ENCODE measurements at places on chromosomes 16 and 17.

- DNase-seq, result peak; percentile 19
Measured at GRCh38 chr17:43772877-43773648, 5.7 kb downstream of the DUSP3 start.

DNA sequence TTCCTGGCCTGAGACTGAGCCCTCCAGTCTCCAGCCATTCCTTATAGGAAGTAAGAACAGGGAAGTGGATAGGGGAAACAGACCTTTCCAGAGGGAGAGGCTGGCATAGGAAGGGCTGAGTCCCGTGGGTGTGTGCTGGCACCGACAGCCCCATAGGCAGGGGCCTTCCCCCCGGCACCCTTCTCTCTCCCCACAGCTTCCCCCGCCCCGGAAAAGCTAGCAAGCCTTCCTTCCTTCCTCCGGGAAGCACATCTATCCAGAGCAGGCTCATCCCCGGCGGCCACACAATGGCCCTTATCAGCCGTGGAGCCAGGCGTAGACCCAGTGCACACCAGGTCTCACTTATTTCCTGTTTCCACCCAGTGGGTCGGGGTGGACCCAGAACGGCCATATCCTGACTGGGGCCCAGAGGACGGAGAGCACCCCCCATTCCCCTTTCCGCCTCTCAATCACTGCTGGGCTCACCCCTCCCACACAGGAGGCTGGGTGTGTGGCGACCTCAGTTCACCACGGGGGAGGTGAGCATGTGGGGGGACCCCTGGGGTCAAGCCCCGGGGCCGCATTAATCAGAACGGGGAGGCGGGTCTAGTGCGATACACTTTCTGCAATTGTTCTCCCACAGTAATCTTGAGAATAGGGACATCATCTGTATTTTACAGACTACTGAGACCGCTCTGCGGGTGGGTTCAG lies 950 bp upstream of the MYO1C start:
- DNase-seq, result no peak

DNA sequence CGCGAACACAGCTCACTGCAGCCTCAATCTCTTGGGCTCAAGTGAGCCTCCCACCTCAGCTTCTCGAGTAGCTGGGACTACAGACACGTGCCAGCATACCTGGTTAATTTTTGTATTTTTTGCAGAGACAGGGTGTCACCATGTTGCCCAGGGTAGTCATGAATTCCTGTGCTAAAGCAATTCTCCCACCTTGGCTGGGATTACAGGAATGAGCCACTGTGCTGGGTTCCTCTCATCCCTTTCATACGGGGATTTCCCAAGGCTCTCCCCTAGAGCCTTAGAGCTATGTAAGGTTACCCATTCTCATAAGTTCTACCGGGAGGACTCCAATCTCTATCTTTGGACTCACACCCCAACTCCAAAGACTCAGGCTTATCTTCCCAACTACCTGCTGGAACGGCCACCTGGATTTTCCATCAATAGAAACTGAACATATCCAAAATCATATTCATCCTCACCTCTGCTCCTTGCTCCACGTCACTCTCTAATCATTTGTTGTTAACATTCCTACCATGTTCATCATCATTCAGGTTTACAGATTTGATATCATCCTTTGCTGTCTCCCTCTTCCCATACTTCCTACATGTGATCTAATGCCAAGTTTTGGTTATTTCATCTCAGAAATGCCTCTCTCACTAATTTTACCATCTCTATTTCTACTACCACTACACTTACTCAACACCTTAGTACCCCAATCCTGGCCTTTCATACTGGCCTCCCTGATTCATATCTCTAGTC lies 92.5 kb downstream of the NCOR1 start:
- peak; percentile 66 for DNase-seq

DNA sequence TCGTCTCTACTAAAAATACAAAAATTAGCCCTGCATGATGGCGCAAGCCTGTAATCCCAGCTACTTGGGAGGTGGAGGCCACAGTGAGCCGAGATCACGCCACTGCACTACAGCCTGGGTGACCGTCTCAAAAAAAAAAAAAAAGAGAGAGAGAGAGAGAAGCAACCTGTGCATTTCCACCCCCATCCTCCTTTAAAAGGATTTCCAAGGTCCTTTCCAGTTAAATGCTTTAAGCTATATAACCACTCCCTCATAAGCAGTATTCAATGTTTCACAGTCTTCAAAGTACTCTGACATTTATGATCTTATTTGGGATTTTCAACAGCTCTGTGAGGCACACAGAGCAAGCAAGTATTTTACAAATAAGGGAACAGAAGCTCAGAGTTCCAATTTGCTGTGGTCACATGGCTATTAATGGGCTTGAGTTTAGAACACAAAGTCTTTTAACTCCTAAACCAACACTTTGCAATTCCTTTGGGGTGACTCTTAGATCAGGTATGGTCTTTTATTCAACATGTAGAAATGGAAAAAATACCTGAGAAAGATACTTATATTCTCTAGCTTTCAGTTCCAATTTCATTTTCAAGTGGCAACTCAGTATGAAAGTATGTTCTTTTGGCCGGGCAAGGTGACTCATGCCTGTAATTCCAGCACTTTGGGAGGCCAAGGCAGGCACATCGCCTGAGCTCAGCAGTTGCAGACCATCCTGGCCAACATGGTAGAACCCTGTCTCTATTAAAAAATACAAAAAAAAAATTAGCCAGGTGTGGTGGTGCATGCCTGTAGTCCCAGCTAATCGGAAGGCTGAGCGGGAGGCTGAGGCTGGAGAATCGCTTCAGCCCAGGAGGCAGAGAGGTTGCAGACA lies 31.3 kb downstream of the SPOP start:
- DNase-seq, result peak; percentile 84

- no peak for DNase-seq
Measured at GRCh38 chr17:62085511-62086408, 20.7 kb upstream of the MED13 start.

GRCh38 chr17:31008374-31009041 lies 37.7 kb downstream of the RNF135 start:
- DNase-seq, result peak; percentile 47

- no peak for DNase-seq
Measured at GRCh38 chr17:72430611-72431432, 310.0 kb downstream of the SOX9 start.

DNA sequence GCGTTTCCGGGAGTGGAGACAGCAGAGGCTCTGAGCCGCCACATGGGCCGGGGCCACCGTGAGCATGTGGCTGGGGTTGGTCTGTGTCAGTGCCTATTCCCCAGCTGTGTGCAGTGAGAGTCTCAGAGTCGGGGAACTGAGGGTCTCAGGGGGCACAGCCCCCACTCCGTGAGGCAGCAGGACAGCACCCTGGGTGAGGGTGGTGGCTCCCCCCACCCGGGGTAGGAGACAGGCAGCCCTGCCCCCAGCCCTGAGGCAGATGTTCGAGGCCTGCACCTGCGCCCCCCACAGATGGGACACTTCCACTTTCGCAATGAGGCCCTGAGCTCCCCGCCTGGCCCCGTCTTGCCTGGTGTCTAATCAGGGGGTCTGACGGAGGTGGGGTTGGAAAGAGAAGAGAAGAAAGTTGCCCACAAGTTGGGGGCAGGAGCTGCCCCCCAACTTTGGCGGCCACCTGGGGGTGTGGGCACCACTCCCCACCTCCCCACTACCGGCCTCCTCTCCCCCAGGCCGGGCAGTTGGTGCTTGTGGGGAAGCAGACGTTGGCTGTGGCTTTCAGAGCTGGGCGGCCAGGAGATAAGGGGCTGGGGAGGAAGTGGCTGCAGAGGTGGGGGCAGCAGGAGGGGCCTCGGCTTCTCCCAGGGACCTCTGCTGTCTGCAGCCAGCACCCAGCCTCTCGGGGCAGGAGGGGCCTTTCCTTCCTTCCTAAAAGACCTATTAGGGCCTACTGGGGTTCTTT lies 1.8 kb upstream of the CBFA2T3 start:
- no peak for DNase-seq

GRCh38 chr17:58311429-58311894 lies 17.1 kb downstream of the TSPOAP1 start:
- DNase-seq, result no peak

- no peak for DNase-seq
Measured at GRCh38 chr16:1809281-1809801, 15.8 kb upstream of the IGFALS start.

- DNase-seq, result no peak
Measured at GRCh38 chr17:44269535-44270240, 1.8 kb upstream of the SLC4A1 start.

GRCh38 chr17:49523706-49524472 lies 28.8 kb downstream of the NGFR start:
- no peak for DNase-seq

DNA sequence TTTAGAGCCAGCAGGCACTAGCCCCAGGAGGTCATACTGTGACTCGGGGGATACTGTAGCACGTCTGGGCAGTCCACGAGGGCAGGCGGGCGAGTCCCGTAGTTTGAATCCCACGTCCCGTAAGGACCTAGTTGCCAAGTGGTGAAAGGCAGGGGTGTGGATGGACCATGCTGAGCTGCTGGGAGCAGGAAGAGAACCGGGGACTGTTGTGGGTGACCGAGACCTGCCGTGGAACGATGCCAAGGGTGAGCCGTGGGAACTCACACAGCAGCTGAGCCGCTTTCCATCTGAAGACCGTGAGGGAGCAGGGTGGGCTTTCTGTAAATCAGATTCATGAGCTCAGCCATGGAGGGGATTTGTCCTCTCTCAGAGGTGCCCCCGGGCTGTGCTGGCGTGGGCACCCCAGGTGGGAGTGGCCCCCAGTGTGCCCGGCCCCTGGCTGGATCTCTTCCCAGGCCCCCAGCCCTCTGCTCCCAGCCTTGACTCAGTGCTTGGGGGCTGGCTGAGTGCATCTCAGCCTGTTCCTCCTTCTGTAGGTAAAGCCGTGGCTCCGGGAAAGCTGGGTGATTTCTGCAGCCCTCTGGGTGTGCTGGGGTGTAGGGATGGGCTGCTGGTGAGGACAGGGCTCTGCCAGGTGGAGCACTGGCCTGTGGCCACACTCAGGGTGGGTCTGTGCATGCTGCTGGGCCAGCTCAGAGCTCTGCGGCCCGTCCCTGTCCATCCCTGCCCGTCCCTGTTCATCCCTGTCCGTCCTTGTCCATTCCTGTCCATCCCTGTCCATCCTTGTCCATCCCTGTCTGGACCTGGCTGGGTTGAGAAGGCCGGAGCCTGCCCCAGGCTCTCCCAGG lies 13.6 kb downstream of the ASPSCR1 start:
- no peak for DNase-seq

- no peak for DNase-seq
Measured at GRCh38 chr16:29844575-29845331, 18.3 kb downstream of the CDIPT start.

Measured in trophoblast cell (in vitro differentiated cells and primary cell).